ENCODE measurements at places on chromosomes 1 and 21.

DNA sequence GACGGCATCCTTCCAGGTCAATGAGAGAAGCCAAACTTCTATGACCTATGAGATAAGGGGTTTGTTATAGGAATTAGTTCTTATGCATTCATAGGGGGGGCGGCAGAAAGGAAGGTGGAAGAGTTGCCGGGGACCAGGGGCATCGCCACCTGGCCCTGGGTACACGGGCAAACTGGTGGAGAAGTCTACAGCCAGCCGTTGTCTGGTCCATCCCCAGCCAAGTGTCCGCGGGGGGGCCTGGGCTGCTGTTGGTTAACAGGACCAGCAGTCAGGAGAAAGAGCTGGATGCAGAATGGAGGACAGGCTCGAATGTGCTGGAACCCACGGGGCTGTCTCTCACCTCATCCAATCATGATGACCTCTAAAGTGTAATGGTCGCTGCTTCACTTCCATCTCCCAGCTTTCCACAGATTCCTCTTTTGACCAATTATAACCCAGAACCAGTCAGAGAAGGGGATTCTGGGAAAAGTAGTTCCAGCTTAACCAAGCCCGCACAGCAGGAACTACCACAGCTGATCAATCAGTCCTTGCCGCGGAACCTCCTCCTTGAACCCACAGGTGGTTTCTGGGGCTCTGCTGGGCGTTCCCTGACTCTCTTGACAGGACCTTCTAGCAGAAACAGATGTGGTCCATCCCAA is 17.8 kb downstream of the TMEM51 start:
- DNase-seq = no peak

- DNase-seq = no peak
Measured at GRCh38 chr1:164716992-164717703, 158.2 kb downstream of the PBX1 start.

DNA sequence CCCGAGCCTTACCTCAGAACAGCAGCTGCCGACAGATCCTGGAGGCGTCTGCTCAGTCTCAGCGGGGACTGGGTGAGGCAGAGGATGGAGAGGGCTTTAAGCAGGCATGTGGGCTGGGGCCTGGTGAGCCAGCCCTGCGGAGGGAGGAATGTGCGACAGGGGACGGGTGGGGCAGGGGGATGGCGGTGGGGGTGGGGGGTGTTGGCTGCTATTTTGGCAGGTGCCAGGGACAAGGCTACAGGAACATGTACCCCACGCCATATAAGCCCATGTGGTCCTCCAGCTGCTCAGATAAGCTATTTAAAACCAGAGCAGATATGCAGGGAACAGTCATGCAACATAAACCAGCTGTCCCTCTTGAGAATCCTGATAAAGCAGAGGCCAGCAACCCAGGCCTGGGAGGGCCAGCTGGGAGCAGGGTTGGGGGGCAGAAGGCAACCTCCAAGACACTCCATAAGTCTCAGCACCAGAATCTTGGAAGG is at the start of gene TNNT2:
TSS of gene TNNT2 (minus strand) at position 70 of the 482 bp plus-strand sequence. CDS start 4,426 bp downstream, outside the sequence.
- no peak for DNase-seq

GRCh38 chr1:44442791-44443190 is 37.7 kb downstream of the RNF220 start:
- no peak for DNase-seq

DNA sequence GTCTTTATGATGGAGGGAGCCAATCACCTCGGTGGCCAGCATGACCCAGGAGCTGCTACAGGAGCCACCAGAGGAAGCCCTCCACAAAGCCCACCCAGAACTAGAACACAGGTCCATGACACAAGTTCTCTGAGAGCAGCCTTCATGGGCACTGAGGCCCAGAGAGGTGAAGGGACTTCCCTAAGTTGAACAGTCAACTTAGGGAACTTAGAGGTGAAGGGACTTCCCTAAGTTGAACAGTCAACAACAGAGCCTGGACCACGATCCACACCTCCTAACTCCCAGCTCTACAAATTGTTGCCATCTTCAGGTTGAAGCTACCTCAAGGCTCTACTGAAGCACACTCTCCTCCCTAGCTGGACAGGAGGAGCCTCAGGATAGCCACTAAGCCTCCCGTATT is 132.7 kb downstream of the CCDC185 start:
- no peak for DNase-seq

DNA sequence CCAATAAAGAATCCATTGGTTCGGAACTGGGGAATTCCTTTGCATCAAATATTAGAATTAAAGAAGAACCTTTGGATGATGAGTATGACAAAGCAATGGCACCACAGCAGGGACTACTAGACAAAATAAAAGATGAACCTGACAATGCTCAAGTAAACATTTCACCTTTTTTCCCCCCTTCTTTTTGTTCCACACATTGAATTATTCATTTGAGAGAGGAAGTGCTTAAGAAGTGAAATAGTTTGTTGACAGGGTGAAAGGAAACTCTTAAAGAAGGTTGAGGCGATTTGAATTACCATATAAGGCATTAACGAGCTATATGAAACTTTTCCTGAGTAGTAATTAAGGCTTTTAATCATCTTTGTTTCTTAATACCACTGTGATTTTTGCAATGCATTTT is 93.1 kb downstream of the ZMYM4 start:
- no peak for DNase-seq

DNA sequence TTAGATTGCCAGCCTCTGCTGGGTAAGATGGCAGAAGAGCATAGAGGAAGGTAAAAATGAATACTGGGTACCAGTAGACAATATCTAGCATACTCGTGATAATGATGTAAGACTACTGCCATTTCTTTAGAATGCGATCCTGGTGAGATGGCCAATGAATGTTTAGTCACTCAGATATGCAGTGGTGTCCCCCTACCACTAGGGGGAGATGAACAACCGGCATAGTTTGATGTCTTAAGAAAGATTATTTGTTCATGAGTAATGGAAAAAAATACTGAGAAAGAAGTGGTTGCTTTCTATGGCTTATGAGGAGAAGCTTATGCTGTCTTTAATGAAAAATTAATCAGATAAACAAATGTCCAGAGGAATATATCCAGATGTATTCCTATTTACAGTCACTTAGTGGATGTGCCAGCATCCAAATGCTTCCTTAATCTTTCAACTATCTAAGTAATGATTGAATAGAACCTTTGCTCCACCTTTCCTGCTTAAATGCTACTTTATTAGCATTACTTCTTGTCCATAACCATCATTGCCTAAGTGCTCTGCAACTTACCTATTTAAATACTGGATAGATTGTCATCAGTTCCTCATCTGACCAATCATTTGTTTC is 256.6 kb downstream of the ST6GALNAC3 start:
- peak; percentile 29 for DNase-seq

Measured in epithelial cell of prostate (primary cell).